ENCODE measurements at places on chromosomes 5 and 9.

GRCh38 chr9:656926-657568 is 184.4 kb upstream of the DMRT1 start:
- DNase-seq = no peak

GRCh38 chr5:137842296-137842695 is 25.4 kb upstream of the MYOT start:
- no peak for DNase-seq

DNA sequence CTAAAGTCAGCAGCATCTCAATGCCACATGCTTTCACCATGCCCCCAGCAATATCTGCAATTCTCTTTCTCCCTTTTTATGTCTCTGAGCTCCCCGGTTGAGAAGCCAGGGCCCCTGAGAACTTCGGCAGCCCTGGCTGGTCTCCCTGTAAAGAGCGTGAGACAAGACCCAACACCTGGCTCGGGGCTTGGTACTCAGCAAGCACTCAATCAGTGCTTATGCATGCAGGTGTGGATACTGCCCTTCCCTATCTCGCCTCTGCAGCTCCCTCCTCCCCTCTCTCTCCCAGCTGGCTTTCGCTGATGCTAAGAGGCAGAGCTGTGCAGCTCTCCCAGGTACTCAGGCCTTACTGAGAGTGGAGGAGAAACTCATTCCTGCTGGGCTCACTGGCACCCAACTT is 41.7 kb upstream of the AKNA start:
- no peak for DNase-seq

DNA sequence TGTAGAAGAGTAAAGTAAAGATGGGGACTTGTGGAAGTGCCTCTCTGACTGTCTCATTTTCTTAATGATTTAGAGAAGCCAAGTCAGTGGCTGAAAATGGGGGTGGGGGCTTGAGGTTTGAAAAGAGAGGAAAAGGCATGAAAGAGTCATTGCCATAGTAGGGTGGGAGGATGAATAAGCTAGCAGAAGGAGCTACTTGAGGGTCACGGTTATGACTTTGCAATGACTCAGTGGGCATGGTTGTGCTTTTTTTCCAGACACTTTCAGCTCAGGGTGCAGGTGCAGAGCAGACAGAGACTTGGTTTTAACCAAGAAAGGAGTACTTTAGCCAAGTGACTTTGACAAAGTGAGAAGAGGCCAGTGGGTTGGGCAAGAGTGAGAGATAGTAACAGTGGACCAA is 117.8 kb downstream of the PTTG1 start:
- DNase-seq = no peak

DNA sequence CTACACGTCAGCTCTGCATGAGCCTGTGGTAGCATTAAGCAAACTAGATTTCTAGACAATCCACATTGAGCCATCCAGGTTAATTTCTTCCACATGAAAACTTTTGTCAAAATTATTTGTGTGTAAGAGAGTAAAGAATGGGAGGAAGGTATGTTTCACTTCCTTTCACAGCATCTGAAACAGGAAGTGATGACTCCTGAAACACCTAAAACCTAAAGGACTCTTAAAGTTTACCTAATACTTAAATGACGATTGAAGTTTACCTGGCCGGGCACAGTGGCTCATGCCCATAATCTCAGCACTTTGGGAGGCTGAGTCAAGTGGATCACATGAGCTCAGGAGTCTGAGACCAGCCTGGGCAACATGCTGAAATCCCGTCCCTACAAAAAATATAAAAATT is 223.8 kb downstream of the CEMIP2 start:
- DNase-seq = no peak

- DNase-seq = no peak
Observed at GRCh38 chr5:43482490-43483297, 971 bp downstream of the TMEM267 start.

GRCh38 chr5:88262116-88262515 is 6.5 kb downstream of the TMEM161B start:
- DNase-seq = no peak

DNA sequence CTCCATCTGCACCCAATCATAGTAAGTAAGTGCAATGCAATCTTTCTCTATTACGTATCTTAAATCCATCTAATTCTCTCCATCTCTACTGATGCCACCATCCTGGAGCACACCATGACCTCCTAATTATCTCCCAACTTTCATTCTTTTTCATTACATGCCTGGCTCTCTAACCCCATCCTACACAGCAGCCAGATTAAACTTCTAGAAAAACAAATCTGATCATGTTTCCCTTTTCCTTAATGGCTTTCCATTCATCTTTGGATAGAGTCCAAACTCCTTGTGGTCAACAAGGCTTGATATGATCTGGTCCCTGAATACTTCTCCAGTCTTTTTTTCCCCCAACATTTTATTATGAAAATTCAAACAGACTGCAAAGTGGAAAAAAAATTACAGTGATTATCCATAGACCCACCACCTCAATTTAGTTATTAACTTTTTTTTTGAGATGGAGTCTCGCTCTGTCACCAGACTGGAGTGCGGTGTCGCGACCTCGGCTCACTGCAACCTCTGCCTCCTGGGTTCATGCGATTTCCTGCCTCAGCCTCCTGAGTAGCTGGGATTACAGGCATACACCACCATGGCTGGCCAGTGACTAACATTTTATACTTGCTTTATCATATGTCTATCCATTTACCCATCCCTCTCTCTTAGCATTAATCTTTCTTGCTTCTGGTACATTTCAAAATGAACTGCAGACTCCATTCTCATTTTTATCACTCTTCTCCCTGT is 5.2 kb downstream of the PPP2R2B start:
- no peak for DNase-seq

DNA sequence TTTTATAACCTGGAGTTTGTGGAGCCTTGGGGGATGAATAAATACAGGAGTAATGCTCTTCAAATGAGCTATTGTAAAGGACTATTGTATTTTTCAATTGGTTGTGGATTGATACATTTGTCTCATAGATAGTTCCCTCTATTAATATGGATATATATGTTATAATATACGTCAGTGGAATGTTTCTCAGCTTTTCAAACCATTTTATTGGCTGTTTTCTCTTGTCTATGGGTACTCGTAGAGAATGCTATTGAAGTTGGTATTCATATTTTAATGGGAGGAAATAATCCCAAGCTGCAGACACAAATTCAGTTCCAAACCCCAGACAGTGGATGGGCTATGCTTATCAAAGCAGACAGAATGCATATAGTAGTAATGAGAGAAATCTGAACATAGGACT is 181.8 kb upstream of the DAB2 start:
- DNase-seq = no peak

DNA sequence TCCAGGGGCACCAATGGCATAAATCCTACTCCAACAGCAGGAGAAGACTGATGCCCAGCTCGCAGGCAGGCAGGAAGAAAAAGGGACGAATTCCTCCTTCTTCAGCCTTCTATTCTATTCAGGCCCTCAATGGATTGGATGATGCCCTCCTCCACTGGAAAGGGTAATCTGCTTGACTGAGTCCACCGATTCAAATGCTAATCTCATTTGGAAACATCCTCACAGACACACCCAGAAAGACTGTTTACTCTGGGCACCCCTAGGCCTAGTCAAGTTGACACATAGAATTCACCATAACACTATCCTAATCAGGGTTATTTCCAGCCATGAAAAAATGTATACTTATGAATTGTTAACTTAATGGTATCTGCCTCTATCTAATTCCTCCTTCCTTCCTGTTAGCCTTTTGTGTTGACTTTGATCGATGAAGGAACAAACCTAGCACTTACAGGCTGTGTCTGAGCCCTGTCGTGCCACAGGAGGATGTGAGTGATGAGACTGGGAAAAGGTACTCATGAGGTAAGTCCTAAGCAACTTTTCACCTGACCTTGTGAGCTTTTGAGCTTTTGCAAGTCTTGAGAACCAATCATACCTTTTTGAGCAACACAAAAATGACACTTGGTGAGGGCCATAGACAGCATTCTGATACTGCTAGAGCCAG is 36.5 kb downstream of the FOXD1 start:
- no peak for DNase-seq

DNA sequence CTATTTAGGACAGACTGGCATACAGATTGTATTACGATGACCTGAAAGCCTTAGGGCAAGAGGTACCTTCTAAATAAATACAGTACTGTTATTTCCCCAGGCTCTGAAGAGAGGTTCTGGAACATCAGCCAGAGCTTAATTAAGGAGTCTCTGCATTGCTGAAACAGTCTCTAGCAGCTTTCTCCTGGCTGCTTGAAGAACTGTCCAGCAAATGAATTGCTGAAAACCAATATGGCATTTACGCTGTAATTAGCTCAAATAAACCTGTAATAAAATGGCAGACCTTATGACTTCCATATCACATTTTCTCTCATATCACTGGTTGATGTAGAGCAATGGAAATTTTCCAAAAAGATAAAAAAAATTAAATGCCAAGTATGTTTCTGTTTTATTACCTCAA is 636.3 kb downstream of the GABRG2 start:
- DNase-seq = no peak

DNA sequence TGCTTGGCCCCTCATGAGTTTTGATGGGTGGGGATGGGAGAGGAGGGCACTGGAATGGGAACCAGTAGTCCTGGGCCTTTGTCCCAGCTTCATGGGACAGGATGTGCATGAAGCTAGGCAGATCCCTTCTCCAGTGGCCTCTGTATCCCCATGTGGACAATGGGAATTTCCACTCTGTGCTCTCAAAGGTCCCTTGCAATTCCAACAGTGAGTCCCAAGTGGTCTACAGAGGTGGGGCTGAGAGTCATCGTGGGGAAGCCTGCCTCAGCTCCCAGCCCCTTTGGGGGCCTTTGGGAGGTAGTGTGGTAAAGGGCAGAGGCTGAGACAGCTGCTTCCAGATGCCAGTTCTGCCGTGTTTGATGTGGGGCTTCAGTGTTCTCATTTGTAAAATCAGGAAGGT is 1.9 kb upstream of the PHYHD1 start:
- DNase-seq = no peak

DNA sequence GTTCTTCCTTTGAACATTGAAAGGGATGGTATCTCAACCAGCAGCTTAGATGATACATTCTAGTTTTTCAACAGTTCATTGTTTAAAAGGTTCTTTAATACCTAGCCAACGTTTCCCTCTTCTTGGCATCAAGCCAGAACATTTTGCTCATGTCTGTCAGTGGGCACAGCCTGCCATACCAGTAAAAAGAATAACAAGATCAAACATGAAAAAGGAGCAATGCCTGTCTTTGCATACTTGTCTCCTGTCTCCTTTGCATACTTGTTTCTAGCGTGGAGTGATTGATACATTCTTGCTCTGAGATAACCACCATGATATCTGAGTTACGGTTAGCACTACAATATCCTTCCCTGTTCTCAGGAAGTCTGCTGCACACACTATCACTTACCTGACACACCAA is 248.6 kb upstream of the DAPK1 start:
- DNase-seq = no peak

- no peak for DNase-seq
Observed at GRCh38 chr5:82129723-82130285, 148.3 kb downstream of the RPS23 start.

DNA sequence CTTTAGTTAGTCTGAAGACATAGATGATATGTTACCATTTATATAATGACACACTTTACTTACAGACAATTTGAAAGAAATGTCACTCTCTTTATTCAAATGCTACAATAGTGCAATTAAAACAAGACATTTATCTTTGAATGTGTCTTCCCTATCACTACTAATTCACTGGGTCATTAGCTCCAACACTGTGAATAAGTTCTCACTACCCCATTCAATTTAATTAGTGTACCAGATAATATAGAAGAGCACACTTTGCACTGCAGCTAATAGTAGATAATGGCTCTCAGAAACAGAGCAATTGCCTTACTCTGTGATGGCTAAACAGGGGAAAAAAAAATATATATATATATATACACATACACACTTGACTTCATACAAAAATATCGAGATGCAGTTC is 497.0 kb downstream of the DTWD2 start:
- DNase-seq = no peak

DNA sequence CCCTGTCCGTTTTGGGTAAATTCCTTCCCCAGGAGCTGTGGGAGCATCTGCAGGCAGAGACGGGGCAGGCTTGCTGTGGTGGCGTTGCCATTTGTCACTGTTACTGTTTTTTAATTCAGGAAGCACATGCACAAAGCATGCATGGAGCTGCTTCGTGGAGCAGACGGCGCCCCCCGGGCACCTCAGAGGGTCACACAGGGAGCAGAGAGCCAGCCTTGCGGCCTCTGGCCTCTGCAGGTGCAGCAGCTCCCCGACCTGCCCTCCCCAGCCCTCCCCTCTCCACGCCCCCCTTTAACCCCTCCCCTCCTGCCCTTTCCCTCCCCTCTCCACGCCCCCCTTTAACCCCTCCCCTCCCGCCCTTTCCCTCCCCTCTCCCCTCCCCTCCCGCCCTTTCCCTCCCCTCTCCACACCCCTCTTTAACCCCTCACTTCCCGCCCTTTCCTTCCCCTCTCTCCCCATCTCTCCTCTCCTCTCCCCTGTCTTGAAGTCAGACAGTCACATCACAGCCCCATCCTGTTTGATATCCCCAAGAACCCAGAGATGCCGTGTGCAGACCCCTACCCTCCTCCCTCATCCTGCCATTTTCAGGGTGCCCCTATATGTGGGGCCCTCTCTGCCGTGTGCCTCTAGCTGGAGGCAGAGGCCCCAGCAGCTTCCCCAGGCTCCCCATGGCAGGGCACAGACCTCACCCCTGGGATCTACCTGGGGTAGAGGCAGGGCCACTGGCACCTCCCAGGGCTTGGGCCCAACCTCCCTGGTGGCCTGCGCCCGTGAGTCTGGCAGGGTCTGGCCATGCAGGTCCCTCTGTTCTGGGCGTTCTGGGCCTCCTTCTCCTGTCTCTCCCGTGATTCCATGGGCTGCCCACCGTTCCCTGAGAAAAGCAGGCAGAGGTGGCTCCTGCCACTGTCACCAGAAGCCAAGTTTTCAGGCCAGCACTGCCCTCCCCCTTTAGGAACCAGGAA is 29.6 kb upstream of the UBAC1 start:
- DNase-seq = peak; percentile 81

DNA sequence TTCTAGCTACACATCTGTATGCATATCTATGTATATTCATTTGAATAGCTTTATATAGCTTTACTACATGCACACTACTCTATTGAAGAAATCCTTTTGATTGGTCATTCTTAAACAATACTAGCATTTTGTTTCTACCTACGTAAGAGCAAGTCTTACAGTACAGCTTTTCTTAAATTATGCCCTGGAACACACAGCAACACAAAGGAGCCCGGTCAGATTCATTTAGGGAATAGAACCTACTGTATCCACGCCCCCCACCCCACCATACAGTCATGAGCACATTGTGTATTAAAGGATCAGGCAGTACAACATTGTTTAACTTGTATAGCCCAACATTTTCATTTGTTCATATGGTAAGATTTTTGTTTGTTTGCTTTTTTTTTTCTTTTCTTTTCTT is 162.8 kb downstream of the GIN1 start:
- DNase-seq = no peak

- no peak for DNase-seq
Observed at GRCh38 chr9:85645909-85646627, 95.7 kb downstream of the AGTPBP1 start.

- DNase-seq = no peak
Observed at GRCh38 chr5:16685069-16685468, 68.3 kb upstream of the RETREG1 start.

DNA sequence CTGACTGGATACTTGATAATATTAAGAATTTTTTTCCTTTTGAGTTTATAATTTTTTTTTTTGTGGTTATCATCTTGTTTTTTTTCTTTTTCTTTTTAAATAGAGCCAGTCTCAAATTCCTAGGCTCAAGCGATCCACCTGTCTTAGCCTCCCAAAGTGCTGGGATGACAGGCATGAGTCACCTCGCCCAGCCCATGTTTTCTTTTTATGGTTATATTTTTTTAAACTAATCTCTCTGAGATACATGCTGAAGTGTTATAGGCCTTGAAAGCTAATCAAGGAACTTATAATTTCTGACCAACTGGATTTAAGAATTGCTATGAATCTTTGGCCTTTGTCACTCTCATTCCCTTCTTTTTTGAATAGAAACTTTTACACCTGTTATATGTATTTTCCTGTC is 6.8 kb upstream of the AMACR start:
- no peak for DNase-seq

Data from right forelimb (tissue), 1 donor.